ENCODE measurements at places on chromosomes 7 and 10.

DNA sequence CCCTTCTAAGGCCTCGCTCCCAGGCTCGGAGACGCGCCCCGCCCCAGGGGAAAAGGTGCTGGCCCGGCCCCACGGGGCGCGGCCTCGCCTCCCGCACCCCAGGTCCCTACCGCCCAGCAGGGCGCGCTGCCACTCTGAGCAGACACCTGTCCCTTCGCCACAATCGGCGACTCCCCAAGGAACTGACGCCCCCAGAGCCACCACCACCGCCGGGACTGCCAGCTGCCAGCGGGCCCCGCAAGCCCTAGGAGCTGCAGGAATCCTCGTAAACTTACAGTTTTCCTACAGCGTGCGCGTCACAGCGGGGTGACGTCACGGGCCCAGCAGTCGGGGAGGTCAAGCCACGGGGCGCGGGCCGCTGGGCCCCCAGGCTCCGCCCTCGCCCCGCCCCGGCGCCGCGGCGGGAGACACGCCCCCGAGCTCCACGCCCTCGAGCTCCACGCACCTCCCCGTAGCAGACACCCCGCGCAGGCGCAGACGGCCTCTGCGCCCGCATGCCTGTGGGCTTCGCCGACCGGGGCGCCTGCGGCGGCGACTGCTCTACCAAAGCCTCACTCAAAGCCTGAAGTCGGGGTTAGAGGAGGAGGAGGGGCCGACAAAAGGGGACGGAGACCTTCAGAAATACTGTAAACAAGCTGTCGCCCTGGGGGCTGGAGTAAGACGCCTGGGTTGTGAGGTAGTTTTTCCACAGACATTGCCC, at the start of gene ZNF438:
ZNF438 (minus strand) TSS at position 308 of the 700 bp plus-strand sequence. CDS start 154,831 bp downstream, outside the sequence.
- peak; percentile 88 for DNase-seq

GRCh38 chr7:54743580-54743979, 15.4 kb downstream of the SEC61G start:
- DNase-seq: no peak

- DNase-seq: no peak
These were observed 81.0 kb upstream of the PRSS58 start for GRCh38 chr7:142338633-142339501.

- DNase-seq: no peak
These were observed 11.2 kb downstream of the RPA3 start for GRCh38 chr7:7707246-7707645.

DNA sequence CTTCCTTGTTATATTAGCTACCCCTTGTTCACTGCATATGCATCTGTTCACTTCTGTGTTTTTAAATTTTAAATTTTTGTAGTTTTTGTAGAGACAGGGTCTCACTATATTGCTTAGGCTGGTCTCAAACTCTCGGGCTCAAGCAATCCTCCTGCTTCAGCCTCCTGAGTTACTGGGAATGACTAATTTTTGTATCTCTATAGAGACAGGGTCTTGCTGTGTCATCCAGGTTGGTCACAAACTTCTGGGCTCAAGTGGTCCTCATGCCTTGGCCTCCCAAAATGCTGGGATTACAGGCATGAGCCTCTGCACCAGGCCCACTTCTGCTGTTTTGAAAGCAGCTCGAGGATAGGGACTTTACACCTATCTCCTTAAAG, 64.6 kb downstream of the PRTFDC1 start:
- DNase-seq: no peak

GRCh38 chr7:69617364-69617763, 19.1 kb downstream of the AUTS2 start:
- DNase-seq: no peak

GRCh38 chr10:71888248-71888622, 37.2 kb upstream of the PSAP start:
- no peak for DNase-seq

DNA sequence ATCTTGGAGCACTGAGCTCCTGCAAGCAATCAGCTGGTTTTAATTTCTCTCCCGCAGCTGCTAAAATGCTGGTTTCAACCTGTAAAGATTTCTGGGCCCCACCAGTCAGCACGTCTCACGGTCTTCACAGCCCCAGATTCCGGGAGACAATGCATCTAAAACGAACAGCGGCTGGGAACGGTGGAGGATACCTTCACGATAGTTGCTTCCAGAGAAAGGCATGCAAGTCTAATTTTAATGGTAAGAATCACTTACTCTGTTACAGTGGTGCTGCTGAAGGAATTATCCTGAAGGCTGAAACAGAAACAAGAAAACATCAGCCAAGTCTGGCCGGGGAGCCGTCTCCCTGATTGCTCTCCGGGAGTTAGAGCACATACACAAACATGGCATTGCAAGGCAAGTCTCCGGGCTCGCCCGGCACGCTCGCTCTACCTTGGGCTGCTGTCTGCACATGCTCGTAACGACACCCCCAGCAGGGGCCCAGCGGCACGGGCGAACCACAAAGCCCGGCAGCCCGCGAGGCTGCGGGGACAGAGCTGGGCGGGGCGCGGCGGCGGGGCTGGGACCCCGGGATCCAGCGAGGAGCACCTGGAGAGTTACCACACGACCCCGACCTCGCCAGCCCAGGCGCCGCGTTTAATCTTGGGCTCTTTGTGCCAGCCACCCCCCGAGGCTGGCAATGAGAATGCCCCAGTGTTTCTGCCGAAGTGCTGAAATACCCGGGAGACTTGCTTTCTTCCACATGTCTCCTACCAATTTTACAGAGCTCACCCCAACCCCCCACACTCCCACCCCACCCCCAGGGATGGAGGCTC, at the start of gene FAM13C:
FAM13C (minus strand) TSS at position 406 of the 815 bp plus-strand sequence; CDS start at position 317, 89 bp downstream.
- no peak for DNase-seq

- no peak for DNase-seq
These were observed 198.0 kb downstream of the CAMK1D start for GRCh38 chr10:12547301-12547771.

GRCh38 chr7:140035400-140036223, 27.1 kb downstream of the PARP12 start:
- DNase-seq: no peak
